ENCODE measurements at places on chromosomes 7 and 10.

- DNase-seq = no peak
These were observed 201.2 kb upstream of the SEMA3E start for GRCh38 chr7:83850125-83850524.

DNA sequence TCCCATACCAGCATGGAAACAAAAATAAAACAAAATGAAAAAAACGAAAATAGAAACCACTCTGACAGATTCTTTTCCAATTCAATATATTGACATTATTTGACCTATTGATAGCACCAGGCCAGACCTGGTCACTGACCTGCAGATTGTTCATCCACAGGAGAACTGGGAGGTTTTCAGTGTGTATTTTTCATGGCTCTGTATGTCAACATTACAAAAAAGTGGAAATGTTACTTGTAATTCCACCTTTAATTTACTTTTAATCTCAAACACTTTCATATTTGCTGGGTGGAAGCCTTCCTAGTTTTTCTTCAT lies 2.9 kb downstream of the HKDC1 start:
- DNase-seq = no peak

DNA sequence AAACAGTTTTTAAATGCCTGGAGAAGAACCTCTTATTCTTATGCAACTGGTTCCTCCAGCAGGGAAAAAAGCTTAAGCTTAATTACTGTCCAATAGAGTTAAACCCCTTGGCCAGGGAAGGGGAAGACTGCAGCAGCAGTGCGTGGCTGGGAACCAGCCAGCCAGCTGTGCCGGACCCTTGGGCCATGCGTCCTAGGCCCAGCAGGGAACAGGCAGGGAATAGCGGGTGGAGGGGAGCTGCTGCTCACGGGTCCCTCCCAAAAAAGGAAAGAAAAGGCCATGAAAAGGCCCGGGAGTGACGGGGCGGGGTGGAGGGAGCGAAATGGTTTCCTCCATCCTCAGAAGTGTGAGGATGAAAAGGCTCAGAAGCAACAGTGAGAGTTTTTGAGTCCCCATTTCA lies 35.2 kb upstream of the HECW1 start:
- DNase-seq = no peak

DNA sequence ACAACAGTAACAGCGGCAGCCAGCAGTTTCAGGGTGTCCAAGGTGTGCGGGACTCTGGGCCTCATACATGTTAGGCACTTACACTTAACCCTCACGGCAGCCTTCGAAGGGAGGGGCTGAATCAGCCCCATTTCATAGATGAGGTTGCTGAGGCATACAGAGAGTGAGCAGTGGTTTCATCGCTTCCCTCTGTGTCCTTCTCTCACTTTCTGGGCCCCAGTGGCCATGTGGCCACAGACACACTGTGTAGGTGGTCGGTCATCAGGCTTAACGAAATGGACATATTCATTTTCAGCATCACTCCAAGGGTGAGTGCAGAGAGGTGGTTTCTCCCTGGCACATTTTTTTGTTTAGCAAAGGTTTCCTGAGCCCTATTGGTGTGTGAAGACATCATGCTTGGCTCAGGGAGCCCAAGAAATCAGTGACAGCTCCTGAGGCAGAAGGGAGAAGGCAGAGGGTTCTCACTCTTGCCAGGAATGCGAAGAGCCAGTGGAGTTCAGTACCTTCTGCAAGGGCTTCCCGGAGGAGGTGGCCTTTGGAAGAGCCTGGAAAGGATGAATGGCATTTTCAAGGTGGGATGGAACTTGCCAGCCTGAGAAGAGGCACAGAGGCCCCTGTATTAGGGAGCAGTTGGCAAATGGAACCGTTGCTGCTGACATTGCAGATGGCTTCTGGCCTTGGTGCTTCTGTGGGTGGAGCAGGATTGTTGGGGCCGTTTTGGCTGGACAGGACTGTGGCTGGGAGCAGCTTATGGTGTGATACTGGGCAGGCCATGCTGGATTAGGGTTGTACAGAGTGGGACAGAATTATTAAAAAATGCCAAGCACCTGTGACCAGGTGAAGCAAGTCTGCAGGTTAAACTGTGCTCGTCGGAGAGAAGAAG lies 61.7 kb upstream of the PPIF start:
- DNase-seq = no peak

GRCh38 chr10:110363572-110364411 lies 59.1 kb upstream of the SMNDC1 start:
- no peak for DNase-seq

Measured in activated T-cell treated with anti-CD3 and anti-CD28 coated beads, Interleukin-2, amount 50 U/mL, for 1 hour (primary cell).